ENCODE measurements at places on chromosomes 6 and 20.

GRCh38 chr6:139863964-139864363, 489.5 kb upstream of the CITED2 start:
- DNase-seq = no peak

DNA sequence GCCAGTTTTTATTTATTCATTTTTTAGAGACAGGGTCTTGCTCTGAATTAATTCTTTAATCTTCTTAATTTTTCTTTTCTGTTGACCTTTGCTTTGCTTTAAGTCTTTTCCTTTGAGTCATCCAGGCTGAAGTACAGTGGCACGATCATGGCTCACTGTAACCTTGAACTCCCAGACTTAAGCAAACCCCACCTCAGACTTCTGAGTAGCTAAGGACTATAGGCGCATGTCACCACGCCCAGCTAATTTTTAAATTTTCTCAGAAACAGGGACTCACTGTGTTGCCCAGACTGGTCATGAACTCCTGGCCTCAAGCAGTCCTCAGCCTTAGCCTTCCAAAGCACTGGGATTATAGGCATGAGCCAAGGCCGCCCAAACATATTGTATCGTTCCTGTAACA, 71.3 kb upstream of the GNRH2 start:
- no peak for DNase-seq

GRCh38 chr6:42555477-42556457, 8.1 kb upstream of the UBR2 start:
- DNase-seq = no peak

GRCh38 chr20:16580620-16581019, 7.4 kb upstream of the KIF16B start:
- DNase-seq = no peak

DNA sequence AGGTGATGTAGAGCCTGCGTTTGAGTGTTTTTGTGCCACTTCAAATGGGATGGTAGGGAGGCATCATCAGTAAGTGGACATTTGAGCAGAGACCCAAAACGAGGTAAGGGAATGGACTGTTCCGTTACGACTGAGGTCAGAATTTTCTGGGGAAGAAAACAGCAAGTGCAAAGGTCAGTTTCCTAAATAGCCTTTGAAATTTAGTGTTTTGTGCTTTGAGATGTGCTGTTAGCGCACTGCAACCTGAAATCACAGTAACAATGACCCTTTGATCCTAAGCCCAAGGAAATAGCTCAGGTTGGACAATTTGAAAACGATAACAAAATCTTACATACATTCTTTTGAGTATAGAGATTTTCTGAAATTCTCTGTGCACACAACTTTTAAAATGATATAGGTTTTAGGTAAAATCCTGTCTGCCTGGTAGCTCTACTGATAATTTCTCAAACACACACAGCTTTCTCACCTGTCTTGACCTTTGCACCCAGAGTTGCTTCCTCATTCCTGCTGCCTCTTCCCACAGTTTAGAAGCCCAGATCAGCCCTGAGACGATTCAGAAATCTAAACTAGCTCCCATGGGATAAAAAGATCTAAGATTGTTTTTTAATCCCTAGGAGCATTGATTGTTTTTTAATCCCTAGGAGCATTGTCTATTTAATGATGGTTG, 22.1 kb downstream of the DCBLD1 start:
- no peak for DNase-seq

GRCh38 chr6:122753000-122753687, 26.4 kb upstream of the FABP7 start:
- DNase-seq = no peak

- DNase-seq = no peak
These were observed 1.3 kb downstream of the RGS19 start for GRCh38 chr20:64077876-64078551.

Measured in inflammatory macrophage treated with lipopolysaccharide for 1 hour (primary cell).